ENCODE measurements at places on chromosomes 4 and X. TPM values are rescaled to one million over a fixed set of nuclear protein-coding genes. Genes with fewer than 3 reads are reported as not detected.

GRCh38 chrX:91039777-91040176 lies 394.9 kb upstream of the PABPC5 start:
- DNase-seq = no peak

- DNase-seq = no peak
These were observed 10.0 kb upstream of the ELF4 start for GRCh38 chrX:130120321-130120731.

DNA sequence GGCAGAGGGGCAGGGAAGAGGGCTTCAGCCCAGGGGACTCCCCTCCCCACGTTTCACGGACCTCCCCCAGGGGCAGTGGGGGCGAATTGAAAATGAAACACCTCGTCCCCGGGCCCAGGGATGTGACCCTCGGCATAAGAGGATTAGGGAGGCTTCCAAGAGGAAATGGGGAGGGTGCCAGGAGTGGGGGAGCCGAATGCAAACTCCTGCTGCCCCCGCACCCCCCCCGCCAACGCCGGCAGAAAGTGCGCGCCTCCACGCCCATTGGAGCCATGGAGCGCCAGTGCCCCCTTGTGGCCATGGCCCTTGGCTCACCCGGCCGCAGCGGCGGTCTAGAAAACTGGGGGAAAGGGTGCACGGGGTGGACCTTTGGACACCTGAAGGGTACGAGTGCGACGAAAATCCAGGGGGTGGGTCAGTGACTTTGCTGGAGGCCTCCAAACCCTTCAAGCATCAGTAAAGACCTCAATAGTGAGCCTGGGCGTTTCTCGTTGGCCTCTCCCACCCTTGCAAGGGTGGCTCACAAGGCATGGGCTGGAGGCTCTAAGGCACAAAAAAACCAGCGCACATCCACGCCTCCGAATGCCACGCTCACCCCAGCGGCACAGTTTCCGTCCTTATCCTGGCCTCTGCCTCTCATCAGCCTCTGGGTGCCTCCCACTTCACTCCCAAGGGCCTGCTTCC lies 120.8 kb upstream of the PJA1 start:
- DNase-seq = peak; percentile 49

DNA sequence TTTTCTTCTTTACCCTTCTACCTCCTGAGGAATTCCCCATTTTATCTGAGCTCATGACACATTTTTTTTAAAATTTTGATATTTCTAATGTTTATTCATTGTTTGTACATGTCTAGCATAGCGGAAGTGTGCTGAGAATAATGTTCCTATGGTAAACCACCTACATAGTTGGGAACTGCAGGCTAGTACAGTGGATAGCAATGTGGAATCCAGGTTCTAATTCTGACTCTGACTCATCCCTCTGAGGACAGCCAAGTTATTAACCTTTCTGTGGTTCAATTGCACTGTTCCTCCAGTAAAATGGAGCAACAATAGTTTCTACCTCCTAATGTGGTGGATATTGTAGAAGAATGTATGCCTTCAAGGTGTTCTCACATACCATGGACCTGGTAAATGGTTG lies 20.6 kb upstream of the APELA start:
- no peak for DNase-seq

DNA sequence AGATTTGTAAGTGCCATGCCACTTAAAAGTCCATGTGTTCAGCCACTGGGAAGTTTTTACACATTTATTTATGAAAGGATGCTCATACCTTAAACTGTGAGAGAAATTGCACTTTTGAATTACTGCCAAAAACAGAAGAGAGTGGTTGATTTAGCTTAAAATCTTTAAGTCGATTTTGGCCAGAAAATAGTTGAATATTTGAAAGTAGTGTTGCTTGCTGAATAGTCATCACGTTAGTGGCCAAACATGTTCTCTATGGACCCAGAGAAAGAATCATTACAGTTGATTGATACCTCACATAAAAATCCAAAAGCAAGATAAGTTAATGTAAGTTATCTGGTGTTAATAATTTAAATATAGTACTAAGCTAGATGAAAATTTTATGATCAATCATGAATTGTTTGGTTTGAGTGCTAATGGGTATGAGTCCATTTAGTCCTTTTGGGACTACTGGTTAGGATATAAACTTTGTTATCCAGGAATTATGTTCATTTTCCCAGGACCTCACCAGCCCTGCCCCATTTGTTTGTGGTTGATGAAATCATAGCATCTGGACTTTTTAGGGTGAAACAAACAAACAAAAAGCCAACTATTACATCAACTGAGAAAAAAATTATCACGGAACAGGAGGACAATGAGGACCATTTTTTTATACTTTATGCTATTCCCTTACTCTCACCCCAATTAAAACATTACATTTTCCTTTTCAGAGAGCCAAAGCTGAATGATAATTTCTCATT lies 6.3 kb downstream of the GIMD1 start:
- DNase-seq = no peak

DNA sequence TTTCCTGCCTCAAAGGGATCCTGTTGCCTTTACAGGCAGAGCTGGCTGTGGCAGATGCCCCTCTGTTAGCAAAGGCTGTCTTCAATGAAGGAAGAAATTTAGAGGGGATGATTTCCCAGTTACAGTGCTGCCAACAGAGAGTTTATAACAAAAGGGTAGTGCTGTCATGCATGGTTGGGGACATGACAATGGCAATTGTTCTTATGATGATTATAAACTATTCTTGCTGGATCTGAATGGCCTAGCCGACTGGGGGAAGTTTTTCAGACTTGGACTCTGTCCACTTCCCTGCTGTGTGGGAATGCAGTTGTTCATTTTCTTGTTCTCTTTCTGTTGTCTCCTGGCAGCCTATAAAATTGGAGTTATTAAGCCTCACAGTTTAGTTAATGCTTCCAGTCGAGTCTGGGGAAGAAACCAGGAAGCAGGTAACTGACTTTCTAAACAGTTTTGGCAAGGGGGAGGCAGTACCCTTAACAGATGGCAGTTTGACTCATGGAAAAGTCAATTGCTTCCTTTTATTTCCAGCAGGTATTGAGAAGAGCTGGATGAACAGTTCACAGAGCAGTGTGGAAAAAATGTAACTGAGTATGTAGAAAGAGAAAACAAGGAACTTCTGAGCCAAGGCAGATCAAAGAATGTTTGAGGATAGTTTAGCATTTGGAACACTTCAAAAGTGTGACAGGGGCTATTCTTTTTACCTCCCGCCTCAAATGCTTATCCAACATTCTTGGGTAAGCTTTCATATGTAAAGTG lies 582.6 kb downstream of the RAPGEF2 start:
- peak; percentile 1 for DNase-seq

The PARM1 gene
- 139 TPM for total RNA-seq
